ENCODE measurements at places on chromosomes 7 and 10.

DNA sequence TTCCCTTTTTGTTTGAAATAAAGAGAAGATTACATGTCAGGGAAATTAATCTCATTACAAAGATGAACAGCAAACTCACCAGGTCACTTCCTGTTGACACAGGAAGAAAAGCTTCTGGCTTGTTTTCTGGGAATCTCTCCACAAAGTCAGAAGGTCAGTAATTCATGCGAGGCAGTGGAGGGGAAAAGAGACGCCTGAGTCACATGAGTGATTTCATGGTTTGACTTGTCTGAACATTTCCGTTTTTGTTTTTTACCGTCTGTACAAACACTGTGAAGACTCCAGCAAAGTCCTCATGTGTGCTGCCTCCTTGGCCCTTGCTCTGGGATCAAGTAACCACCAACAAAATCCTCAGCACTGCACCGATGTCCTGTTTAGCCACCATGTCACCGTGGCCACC, 2.5 kb upstream of the HABP2 start:
- DNase-seq = no peak

- DNase-seq = no peak
Measured at GRCh38 chr7:73354821-73355220, 26.9 kb downstream of the FKBP6 start.

DNA sequence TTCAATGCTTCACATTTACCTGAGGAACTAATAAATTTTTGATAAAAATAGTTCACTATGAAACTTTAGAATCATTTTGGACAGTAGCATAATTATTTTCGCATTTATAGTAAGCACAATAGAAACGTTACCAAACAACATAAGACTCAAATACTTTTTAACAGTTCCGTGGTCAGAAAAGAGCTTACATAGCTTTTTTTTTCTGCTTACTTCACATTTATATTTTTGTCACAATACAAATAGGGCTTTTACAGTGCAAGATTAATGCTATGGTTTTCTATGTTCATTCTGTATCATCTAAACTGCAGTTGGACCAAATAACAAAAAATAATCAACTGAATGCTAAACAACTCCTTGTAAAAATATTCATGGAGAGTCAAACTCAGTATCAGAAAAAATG, 26.5 kb upstream of the RHOBTB1 start:
- DNase-seq = no peak

DNA sequence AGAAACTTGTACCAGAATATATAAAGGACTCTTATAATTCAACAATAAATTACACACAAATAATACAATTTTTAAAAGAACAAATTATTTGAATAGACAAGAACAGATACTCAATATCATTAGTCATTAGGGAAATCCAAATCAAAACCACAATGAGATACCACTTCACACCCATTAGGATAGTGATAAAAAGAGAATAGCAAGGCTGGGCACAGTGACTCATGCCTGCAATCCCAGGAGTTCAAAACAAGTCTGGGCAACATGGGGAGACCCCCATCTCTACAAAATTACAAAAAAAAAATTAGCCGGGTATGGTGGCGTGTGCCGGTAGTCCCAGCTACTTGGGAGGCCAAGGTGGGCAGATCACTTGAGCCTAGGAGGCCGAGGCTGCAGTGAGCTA, 52.2 kb upstream of the KCNIP2 start:
- no peak for DNase-seq

- DNase-seq = no peak
Measured at GRCh38 chr7:30851651-30852307, 59.9 kb upstream of the AQP1 start.

GRCh38 chr7:70557338-70557737, 574.6 kb upstream of the GALNT17 start:
- no peak for DNase-seq

DNA sequence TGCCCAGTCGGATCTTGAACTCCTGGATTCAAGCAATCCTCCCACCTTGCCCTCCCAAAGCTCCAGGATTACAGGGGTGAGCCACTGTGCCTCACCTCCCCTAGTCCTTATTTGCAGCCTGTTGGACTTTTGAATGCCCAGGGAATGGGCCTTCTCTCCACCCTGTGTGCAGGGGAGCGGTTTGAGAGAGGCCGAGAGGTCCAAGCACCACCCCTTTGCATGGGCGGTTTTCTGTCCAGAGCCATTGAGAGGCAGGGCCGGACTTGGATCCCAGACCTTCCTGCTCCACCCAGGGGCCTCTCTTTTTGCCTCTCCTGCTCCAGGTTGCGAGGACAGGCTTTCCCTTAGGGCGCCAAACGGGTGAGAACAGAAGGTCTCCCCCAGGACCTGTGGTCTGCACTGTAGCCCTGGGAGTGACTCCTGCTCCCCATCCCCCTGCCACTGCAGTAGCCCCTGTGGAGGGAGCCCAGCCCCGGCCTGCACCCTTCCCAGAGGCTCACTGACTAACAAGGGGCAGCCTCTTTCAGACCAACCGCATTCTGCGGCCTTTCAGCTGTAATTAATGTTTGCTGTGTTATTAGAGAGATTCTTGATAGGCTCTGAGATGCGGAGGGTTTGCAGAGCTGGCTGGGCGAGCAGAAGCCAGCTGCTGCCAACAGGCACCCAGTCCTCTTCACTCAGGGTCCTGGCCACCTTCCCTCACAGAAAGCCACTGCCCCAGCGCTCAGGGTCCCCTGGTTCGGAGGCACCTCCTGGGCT, 57.9 kb downstream of the ELFN1 start:
- no peak for DNase-seq

Measured in memory B cell (primary cell).